ENCODE measurements at places on chromosomes 5 and 9. TPM values are rescaled to one million over a fixed set of nuclear protein-coding genes. Genes with fewer than 3 reads are reported as not detected.

DNA sequence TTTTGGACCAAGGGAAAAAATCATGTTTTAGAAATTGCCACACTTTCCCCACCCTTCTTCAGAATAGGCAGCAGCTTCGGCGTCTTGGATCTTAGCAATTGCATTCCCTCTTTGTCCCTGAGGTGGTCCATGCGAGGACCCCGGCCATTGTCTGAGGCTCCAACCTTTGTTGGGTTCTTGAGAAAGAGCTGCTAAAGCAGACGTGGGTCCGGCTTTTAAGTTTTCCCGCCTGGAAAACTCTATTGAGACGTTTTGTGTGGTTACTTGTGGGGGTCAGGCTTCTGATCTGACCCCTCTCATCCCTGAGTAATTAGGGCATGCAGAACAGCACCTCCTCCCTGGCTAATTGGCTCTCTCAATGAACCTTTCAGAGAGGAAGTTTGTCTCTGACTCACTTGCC, 509.6 kb upstream of the TNC start:
- DNase-seq: no peak

DNA sequence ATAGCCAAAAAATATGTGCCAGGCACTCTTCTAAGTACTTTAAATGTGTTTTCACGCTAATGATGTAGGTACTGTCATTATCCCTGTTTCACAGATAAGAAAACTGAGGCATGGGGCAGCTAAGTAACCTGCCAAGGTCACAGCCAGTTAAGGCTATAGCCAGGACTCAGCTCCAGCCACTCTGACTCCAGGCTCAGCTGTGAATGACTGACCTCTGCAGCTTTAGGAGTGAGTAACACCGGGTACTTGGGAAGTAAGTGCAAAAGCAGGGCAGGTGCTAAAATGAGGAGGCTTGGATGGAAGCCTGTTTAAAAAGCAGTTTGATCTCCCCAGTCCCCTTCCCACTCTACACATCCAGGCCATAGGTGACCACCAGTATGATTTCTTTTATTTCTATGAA, 10.6 kb upstream of the SHC3 start:
- no peak for DNase-seq

DNA sequence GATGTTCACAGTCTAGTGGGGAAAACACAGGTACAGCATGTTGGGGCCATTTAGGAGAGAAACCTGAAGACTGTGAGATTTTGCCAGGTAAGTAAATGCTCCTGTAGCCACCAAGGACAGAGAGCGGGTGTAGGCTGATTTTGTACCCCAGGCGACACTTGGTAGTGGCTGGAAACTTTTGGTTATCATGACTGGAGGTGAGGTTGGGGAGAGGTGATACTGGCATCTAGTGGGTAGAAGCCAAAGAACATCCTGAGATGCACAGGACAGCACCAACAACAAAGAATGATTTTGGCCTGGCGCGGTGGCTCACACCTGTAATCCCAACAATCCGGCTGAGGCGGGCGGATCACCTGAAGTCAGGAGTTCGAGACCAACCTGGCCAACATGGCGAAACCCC, 38.8 kb upstream of the PWWP2A start:
- no peak for DNase-seq

- peak; percentile 62 for DNase-seq
These were observed 23.6 kb upstream of the RNU6ATAC start for GRCh38 chr9:134187891-134188385.

DNA sequence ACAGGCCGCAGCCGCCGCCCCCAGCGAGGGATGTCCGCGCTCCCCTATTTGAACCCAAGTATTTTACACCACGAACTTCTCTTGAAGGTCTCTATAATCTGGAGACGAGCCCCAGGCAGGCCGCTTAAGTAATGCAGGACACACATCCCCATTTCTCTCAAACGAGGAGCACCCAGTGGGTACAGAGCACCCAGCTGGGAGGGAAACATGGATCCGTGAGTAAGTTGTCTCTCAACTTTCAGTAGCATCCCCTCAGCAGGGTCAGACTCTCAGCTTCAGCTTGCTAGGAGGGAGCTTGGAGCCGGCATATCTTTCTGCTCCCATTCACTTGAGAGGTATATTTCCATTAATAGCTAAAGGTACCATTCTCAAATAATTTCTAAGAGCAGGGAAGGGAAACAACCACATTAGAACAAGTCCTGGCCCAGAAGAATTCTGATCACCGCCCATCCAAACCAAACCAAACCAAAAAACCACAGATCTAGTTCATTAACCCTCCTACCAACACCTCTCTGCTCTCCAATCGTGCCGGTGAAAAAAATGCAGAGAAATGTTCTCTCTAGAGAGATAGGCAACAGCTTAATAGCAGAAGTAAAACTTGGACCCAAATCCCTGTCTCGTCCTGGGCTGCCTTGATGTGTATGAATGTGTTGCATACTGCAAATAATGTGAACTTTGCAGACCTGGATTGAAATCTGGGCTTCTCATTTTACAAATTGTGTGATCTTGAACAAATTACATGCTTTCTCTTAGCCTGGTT, 910 bp downstream of the TDRD7 start:
- DNase-seq: no peak

DNA sequence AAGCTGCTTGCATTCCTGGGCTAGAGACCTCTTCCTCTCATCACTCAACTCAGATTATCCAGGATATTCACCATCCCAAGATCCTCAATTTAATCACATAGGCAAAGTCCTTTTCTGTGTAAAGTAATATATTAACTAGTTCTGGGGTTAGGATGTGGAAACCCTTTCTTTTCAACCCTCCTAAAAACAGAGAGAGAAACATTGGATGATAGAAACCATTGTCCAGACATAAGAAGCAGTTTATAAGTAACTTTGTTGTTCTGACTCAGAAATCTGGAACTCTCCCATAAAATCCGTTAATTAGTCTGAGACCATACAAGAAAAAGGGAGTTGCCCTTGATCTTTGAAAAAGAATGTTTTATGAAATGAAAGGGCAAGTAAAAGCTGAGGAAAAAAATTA, 817.1 kb upstream of the CDH9 start:
- no peak for DNase-seq

GRCh38 chr5:180898621-180899246, at the start of gene BTNL8:
TSS of gene BTNL8 (plus strand) at chr5:180899159. CDS start at chr5:180899311, 152 bp downstream.
- no peak for DNase-seq

DNA sequence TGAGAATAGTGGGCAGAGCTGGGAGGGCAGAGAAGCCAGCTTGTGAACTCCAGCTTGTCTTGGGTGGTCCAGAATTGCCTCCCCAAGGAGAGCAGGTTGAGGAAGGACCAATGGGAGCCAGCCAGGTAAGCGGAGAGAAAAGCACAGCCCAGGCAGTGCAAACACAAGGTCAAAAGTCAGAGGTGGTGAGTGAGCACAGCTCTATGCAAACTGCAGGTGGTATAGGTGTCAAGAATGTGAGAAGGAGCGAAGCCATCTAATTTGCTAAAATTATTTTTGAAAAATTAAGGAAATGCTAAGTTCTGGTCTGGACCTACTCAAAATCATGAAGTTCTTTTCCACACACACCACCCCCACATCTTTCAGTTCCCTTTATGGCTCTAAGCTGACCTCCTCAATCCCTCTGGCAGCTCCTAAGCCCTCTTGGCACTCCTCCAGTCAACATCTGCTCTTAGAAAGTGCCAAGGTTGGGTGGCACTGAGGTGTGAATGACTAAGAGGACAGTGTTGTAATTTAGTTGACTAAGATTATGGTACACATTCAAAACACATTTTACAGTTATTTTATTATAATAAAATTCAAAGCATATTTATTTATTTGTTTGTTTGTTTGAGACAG, 6.6 kb upstream of the OTULINL start:
- DNase-seq: no peak

GRCh38 chr5:33401482-33402390, 39.0 kb upstream of the TARS1 start:
- no peak for DNase-seq

GRCh38 chr9:114370968-114371320, 16.8 kb downstream of the AKNA start:
- DNase-seq: no peak

DNA sequence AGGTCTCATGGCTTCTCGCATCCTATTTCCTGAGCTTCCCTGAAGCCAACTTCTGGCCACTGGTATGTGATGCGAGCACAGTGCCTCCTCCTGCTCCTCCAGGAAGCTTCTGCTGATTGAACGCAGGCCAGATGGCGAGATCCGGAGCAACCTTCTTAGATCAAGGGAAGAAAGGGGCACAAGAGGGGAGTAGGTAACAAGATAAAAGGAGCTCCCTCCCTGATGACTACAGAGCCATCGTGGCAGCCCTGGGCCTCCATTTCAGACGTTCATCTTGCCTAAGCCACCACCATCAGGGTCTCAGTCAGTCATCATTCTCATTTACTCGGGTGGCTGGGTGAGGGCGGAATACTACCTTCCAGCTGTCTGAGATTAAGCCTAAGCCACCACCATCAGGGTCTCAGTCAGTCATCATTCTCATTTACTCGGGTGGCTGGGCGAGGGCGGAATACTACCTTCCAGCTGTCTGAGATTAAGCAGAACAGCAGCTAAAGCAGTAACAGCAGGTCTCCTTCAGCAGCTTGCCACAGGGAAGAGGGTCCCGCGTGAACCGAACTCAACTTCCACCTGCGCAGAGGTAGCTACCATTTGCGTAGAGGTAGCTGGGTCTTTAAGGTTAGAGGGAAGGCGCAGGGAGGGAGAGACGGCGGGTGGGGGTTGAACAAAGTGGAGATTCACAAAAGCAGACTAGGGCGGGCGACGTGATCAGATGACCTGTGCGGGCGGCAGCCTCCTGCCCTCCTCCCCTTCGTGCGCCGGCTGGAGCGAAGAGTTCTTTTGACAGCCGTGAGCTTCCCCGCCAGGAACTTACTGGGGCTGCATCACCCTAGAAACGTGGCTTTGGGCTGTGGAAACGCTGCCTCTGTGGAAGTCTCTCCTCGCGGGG, 27.9 kb upstream of the MGAT1 start:
- peak; percentile 86 for DNase-seq

DNA sequence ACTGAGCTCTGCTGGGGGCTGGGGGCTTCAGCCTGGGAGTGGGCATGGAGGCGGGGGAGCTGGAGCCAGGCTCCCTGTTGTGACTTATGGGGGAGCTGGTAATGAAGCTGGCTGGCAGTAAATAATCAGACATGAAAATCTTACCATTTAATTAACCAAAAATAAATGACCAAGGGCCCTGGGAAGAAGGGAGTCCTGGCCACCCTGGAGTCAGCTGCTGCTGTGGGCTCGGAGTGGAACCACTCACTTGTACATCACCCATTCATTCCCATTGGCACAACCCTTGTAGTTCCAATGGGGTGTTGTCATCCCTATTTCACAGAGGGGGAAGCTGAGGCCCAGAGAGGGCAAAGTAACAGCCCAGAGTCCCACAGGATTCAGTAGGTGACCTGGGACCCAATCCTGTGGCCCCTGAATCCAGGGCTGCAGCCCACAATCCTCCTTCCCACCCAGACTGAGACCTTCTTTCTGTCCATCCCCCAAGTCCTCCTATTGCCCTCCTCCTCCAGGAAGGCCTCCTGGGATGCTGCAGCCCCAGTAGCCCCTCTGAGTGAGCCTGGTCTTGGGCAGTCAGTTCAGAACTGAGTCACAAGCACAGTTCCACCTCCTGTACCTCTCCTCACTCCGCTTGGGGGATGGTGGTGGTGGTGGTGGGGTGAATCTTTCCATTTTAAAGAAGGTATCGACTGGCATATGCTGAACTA, 259.4 kb upstream of the MVB12B start:
- no peak for DNase-seq

DNA sequence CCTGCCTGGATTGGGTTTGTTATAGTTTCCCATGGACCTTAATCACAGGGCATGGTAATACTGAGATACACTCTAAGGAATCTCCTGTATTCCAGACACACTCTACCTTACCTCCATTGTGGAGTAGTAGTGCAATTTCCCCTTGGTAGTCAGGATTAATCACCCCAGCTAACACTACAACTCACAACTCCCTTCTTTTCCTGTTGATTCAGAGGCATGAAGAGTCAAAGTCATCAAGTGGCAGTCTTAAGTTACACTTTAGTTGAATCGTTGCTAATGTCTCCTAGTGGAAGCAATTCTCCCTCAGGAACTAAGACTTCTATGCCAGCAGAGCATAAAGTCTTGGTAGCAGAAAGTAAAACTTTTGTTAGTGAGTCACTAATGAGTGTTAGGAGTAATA, 122.7 kb upstream of the APC start:
- no peak for DNase-seq

DNA sequence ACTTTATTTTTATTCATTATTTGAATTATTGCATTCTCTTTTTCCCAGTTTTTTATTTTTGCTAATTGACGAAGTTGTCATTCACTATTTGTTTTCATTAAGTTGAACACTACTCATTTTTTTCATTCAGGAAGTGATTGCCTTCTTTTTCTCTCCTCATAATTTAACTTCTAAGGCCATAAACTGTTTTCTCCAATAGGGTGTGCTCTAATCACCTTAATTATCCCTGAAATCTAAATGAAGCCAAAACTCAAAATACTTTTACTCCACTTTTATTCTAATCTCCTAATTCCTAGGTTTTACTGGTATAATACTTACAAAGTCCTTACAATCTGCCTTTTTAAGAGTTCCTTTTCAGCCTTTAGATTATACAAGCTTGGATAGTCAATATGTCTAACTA, 2.9 kb upstream of the OR13C2 start:
- DNase-seq: no peak

GRCh38 chr5:81971712-81972491, at the start of gene ATG10:
TSS of gene ATG10 (plus strand) at chr5:81972023. CDS start at chr5:81987571, 15,548 bp downstream.
- peak; percentile 95 for DNase-seq

- no peak for DNase-seq
These were observed 22.4 kb downstream of the SLC9A3 start for GRCh38 chr5:501831-502184.

DNA sequence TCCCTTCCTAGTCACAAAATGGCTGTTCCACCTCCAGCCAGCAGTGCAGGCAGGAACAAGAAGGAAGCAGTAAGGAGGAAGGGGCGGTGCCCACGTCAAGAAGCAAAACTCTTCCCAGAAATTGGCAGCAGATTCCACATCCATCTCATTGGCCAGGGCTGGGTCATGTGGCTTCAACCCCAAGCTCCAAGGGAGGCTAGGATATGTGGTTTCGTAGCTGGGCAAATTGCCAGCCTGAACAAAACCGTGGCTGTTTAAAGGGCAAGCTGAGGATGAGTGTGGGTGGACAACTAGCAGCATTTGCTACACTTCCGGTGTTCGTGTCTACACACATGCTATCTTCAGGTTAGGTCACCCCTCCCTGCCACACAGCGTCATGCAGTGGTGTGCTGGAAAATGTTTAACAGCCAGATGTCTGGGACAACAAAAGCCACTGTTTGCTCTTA, 92.1 kb upstream of the MAP1B start:
- peak; percentile 64 for DNase-seq

Gene ADAMTS13
- total RNA-seq: 3.6 TPM

Gene ENTREP1
- total RNA-seq: 20.0 TPM

Gene FRMD3
- 98.9 TPM for total RNA-seq

Gene HCN1
- total RNA-seq: not detected

Gene SYNPO
- total RNA-seq: 587 TPM

Gene SEMA5A
- 28.6 TPM for total RNA-seq

Gene SPINK6
- not detected for total RNA-seq

Gene DAB2IP
- 53.0 TPM for total RNA-seq

Gene SCGB3A2
- total RNA-seq: not detected

Gene PCDH12
- 10.4 TPM for total RNA-seq

Gene PCSK1
- 0.05 TPM for total RNA-seq

Gene LCP2
- 6.7 TPM for total RNA-seq

Gene IFNA1
- total RNA-seq: not detected

Data from Right ventricle myocardium inferior (tissue), 1 donor.